ENCODE measurements at places on chromosomes 12 and 14.

DNA sequence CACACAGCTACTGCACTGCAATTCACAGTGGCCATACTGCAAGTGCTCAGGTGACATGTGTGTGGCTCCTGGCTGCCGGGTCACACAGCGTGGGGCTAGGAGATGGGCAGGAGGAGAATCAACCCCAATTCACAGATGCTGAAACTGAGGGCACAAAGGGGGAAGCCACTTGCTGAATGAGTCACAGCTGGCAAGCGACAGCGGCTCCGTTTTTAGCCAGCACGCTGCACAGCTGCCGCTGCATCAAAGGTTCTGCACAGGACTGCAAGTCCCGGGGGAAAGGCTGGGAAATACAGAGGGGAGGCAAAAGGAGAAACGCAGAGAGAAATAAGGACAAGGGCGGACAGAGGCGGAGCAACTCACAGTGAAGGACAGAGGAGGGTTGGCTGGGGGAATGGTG is 57.9 kb downstream of the KDM2B start:
- no peak for DNase-seq

DNA sequence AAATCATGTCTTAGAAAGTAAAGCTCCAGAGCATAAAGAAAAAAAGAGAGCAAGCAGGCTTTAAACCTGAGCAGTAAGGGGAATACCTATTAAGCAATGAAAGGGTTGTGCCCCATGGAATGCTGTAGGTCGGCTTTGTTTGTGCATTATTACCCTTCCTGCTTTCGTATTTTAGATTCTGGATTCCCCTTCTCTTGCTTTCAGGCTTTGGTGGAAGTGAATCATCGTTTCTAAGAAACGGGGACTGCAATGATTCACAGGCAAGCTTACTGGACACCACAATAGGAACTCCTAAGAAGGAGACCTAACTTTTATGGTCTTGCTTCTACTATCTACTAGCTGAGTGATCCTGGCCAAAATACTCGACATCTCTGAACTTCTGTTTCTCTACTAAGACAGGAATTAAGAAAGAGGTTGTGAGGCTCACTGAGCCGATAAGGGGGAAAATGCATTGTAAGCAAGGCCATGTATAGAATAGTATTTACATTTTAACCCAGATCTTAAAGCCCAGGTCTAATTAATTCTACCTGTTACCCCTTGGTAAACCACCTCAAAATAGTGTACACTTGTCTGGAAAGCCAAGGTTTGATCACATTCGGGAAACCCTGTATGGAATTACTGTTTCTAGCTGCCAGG is 1.2 kb upstream of the BMAL2 start:
- DNase-seq, result no peak

DNA sequence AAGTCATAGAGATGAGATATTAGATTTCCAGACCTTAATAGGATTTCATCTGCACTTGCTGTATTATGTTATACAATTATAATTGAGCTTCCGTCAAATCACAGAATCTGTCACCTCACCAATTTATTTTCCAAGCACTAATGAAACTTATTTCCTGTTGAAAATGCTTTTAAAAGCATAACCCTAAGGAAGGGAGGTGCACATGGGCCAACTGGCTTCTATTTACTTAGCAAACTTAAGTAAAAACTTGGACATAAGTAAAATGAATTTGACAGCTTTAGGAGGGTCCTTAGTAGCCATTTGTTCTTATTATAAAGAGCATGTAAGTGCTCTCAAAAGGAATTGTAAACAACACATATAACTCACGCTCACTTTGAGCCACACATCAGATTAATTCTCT is 462.2 kb upstream of the TMPO start:
- DNase-seq, result no peak

GRCh38 chr12:4346931-4347330 is 25.9 kb downstream of the TIGAR start:
- no peak for DNase-seq

DNA sequence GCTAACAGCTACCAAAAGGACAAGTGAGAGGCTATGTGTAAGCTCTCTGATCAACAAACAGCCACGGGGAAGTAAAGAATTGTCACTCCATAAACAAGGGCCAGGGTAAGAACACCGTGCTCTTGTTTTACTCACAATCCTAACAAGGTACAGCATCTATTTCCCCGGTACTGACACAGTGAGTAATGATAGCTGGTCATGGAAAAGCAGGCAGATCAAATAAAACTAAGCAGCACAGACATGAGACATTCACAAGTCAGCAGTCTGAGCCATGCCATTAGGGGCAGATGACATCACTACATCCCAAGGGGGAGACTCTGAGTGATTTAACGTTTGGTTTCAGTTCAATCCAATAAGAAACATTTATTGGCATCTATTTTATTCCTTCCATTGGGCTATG is 54.4 kb downstream of the ARL6IP4 start:
- no peak for DNase-seq

DNA sequence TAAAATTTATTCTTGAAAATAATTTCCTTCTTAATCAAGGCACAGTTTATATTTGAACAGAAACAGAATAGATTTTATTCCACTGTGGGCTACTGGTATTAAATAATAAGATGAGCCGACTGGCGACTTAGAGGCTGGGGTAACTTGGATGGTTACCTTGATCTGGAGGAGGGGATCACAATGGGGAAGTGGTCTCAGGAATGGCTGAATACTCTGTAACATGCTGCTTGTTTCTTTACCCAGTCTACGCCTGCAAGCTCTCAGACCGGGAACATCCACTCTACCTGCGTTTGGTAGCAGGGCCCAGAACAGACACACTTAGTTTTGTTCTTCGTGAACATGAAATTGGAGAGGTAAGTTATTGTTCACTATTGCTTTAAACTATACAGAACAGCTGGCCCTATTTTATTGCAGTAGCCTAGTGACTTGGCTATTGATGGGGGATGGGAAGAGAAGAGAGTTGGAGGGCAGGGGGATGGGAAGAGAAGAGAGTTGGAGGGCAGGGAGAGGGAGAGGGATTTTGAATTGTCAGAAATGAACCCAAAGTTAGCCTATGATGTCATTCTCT is 67.9 kb downstream of the GNS start:
- DNase-seq, result no peak

DNA sequence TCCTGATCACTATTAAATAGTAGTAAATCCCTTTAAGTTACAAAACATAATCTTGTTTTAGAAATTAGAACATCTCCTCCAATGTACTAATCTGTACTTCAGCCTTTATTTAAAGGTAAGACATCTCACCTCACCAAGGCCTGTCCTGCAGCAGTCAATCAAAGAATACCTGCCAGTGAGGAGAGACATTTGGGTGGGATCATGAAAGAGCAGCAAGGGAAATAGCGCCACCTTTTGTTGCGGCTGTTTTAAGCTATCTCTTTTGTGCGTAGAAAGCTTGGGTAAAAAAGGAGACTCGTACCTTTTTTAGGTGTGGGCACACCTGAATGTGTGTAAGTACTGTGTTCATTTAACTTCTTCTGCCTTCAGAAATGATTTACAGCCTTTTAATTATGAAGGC is 117.8 kb upstream of the TMTC1 start:
- no peak for DNase-seq

- no peak for DNase-seq
Observed at GRCh38 chr12:53179687-53180219, 769 bp upstream of the ZNF740 start.

DNA sequence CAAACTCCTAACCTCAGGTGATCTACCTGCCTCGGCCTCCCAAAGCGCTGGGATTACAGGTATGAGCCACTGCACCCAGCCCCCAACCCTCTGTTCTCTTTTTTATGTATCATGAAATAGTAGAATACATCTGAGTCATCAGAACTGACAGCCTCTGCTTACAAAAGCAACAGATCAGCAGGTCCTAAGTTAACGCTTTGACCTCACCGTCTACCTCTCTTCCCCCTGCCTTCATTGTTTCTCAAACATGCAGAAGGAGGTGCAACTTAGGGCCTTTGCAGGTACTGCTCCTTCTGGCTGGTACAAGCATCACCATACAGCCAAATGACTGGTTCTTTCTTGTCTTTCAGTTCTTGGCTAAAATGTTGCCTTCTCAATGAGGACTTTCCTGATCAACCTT is 249.2 kb downstream of the PAWR start:
- no peak for DNase-seq

- DNase-seq, result no peak
Observed at GRCh38 chr14:20971705-20972021, 16.4 kb downstream of the RNASE2 start.

DNA sequence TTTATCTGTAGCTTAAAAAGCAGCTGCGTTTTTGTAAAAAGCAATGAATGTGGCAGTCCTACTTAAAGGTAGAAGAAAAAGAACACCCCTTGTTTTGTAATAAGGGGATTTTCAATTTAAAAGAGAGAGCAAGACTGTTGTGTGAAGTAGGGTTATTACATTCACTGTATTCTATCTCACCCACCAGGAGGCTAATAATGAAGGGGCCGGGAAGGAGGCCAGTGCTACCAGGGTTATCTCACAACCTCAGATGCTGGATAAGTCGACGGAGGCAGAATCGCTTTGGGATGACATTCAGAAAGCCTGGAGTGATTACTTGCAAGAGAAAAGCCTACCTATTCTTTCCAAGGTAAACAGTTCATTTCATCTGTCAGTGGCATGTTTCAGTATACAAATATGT is 97.7 kb downstream of the RMST start:
- DNase-seq, result no peak

- DNase-seq, result no peak
Observed at GRCh38 chr14:103217538-103217937, 94.3 kb downstream of the TNFAIP2 start.

Data from T-helper 22 cell (primary cell).